ENCODE measurements at places on chromosomes 3 and 15. TPM values are rescaled to one million over a fixed set of nuclear protein-coding genes. Genes with fewer than 3 reads are reported as not detected.
A peak's percentile ranks its signal among the peaks of the same experiment; 100 is the strongest.

Gene RCN2
- 23.2 TPM for total RNA-seq

GRCh38 chr3:128787256-128788253 is 61.6 kb downstream of the RAB7A start:
- peak overlapping the region; percentile 96 for H3K27ac ChIP-seq
- no peak for DNase-seq

DNA sequence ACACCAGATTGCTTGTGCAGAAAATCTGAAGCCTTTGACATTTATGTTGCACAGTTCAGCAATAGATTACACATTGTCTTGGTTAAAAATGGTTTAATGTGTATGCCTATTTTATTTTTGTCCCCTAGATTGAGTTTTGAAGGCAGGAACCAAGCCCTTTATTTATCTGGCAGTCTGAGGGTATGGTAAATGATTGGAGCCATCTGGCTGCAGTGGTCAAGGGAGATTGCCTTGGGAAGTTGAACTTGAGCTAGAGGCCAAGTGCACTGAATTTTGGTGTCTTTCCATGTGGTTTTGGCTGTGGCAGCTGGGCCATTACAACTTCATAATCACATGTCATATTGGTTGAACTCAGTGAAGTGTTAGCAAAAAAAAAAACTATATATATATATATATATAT is 248.7 kb upstream of the C2CD4B start:
- no peaks in the 10 kb centered on the region for H3K27me3 ChIP-seq
- H3K4me1 ChIP-seq: peaks cover 20% of the 10 kb centered on the region
- H3K27ac ChIP-seq: no peak overlapping the region
- no peak overlapping the region for H3K4me3 ChIP-seq

DNA sequence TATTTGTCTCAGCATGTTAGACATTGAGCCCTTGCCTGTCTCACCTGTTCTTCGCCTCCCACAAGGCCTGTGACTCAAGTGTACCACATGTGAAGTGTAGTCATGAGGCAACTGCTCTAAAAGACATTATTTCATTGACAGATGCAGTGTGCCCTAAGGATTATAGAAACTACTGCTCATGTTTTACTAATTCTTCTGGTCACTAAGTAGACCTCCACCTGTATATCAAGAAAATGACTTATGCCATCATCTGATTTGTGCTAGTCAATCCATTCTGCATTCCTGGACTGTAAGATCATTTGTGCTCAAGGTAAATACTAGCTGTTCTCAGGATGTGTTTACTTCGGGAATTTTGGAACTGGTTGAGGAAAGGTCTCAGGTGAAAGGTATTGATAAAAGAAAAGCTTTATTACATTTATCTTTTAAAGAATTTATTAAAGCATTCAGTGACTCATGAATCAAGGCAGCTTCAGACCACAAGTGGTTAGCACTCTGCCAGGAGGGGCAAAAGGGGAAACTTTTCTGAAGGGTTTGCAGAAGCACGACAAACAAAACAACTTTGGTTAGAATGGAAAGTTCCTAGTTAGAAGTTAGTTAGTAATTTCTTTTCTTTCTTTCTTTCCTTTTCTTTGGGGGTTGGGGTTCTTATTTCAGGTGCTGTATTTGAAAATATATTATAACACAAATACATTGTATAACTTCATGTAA is 465.3 kb upstream of the CBLB start:
- H3K36me3 ChIP-seq: no peaks in the 10 kb centered on the region
- DNase-seq: no peak
- no peak overlapping the region for H3K4me3 ChIP-seq
- no peaks in the 10 kb centered on the region for H3K4me1 ChIP-seq
- no peak overlapping the region for H3K27ac ChIP-seq

Gene CLRN1
- not detected for total RNA-seq

Gene TUSC2
- 72.7 TPM for total RNA-seq

- no peak for DNase-seq
- no peaks in the 10 kb centered on the region for H3K36me3 ChIP-seq
- H3K27ac ChIP-seq: no peak overlapping the region
- no peaks in the 10 kb centered on the region for H3K4me1 ChIP-seq
- no peak overlapping the region for H3K4me3 ChIP-seq
These were observed 14.7 kb upstream of the CSTA start for GRCh38 chr3:122310361-122310760.

DNA sequence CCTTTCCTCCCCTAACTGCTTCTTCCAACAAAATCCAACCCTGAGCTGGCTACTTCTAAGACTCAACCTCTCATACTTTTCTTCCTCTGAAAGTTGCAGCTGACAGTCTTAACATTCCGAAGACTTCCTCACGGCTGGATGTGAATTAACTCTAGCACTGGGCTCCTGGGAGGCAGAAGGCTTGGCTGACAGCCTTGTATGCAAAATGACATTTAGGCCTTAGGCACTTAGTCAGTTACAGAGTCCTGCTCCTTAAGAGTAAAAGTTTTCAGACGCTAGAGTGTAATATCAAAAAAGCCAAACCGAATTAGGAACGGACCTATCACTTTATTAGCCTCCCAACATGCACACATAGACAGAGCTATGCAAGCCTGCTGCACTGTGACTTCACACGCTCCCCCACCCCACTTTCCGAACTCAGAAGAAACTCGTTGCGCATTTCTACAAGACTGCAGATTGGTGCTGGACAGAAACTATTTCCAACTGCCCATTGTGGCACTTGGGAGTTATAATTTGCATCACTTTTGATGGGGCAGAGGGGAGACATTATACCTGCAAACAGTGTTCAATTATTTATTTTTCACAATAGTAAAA is 15.5 kb upstream of the ANXA2 start:
- no peak overlapping the region for H3K4me3 ChIP-seq
- DNase-seq: no peak
- H3K27ac ChIP-seq: peak overlapping the region; percentile 16
- H3K36me3 ChIP-seq: no peaks in the 10 kb centered on the region

DNA sequence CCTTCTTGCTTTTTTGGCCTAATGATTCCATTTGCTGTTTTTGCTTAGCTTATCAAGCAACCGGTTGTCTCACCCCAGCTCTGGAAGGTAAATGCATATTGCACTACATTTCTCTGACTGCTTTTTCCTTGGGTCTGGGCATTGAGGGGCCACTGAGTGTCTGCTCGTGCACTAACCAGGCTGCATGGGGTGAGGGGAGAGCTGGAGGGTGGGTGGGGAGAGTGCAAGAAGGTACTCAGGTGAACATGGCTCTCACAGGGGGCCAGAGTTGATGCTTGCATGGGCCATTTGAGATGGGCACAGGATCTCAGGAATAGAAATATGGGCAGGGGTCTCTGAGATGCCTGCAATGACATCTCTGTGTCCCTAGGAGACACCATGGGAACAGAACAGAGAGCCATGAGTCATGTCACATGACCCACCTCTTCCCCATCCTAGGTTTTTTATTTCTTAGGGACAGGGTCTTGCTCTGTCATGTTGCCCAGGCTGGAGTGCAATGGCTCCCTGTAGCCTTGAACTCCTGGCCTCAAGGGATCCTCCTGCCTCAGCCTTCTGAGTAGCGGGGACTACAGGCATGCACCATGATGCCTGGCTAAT is 6.2 kb downstream of the ALPK3 start:
- H3K4me3 ChIP-seq: no peak overlapping the region
- H3K4me1 ChIP-seq: peaks cover 100% of the 10 kb centered on the region
- no peaks in the 10 kb centered on the region for H3K27me3 ChIP-seq
- H3K27ac ChIP-seq: peak overlapping the region; percentile 94
- H3K36me3 ChIP-seq: no peaks in the 10 kb centered on the region

Gene FBXL22
- total RNA-seq: 0.36 TPM

Gene NRROS
- 0.31 TPM for total RNA-seq

DNA sequence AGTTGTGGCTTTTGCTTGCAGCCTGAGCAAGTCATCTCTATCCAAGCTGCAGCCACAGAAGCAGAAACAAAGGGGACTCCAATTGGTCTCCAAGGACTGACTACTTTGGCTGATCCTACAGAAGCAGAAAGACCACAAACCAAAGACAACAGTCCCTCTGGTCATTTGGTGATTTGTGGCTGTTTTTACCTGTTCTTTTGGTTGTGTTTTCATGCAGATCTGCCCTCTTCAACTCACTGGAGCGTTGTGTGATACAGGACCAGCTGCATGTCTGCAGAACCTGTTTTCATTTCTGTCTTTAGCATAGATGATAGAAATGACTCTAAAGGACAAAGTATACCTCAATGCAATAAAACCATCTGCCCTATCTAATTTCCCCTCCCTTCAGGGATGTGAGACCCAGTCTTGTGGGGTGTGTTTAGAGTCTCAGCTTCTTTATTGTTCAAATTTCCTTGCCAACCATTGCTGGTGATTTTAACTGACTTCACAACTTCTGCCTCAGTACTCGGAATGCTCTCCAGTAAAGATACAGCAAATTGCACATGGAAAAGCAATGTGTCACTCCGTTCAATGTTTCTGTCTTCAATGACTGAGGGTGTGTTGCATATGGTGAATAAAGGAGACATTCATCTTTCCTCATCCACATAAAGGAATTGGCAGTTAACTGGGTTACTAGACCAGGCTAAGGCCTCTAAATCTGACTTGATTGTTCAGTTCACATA is 48.9 kb upstream of the SLC7A14 start:
- no peaks in the 10 kb centered on the region for H3K4me1 ChIP-seq
- no peak overlapping the region for H3K4me3 ChIP-seq
- no peaks in the 10 kb centered on the region for H3K36me3 ChIP-seq
- no peak for DNase-seq
- no peak overlapping the region for H3K27ac ChIP-seq

Gene GABRB3
- 0.39 TPM for total RNA-seq

DNA sequence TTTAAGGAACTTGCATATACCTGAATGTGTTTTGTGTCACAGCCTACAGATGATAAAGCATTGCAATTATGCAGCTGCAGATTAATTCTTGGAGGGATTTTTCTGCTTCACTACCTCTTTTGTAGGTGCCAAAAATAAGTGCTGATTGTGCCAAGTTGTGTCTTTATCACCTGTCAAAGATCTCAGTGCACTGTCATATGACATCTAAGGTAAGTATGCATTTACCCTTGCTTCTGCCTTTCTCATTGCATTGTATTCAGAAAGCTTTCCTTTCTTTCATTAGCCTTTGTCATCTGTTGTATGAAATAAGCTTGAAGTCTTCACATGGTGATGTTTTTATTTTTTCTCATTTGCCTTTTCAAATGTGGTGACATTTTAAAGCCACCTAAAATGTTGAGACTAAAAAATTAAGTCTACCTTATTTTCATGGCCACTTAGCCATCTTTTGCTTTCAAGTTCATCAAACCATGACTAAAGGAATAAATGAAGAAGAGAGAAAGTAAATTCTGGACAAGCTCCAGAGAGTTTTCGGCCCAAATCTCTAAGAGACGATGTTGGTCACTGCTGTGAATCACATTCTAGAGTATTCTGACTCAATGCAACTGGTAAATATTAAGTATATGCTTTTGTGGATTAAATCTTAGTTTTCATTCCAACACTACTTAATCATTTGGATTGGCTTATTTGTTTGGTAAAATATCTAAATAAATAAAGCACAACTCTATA is 381.8 kb upstream of the EPHA3 start:
- H3K27ac ChIP-seq: no peak overlapping the region
- H3K27me3 ChIP-seq: no peaks in the 10 kb centered on the region
- H3K4me3 ChIP-seq: no peak overlapping the region
- H3K4me1 ChIP-seq: no peaks in the 10 kb centered on the region

DNA sequence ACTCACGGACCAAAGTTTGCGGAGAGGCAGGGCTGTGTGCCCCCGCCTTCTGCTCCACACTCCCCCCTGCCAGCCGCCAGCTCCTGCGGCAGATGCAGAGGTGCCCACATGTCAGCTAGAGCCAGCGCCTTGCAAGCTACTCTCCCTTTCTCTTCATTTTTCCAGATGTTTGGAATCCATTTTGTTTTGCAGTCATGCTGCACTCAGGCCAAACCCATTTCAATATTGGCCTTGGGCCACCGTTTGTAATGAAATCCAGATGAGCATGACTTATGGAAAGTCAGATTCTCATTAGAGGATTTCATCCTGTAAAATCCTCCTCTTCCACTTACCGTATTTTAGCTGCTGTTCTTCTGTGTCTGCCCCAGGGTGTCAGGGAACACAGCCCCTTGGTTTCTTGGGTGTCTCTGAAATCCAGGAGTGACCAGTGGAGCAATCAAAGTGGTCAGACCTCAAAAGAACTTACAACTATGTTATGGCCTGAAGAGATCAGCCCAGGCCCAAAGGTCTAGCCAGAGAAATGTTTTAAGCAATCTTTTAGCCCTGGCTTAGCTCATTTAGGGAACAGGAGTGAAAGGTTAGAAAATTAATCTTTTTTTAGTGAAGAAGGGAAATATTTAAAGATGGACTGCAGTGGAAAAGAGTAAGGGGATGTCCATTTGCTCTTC is 65.8 kb downstream of the AAGAB start:
- peaks cover 96% of the 10 kb centered on the region for H3K4me1 ChIP-seq
- peak overlapping the region; percentile 99 for H3K27ac ChIP-seq
- peaks cover 2% of the 10 kb centered on the region for H3K36me3 ChIP-seq
- H3K4me3 ChIP-seq: no peak overlapping the region
- H3K27me3 ChIP-seq: no peaks in the 10 kb centered on the region
- DNase-seq: peak; percentile 62

GRCh38 chr3:120349855-120350125 is 636 bp upstream of the LRRC58 start:
- H3K27me3 ChIP-seq: no peaks in the 10 kb centered on the region
- H3K4me1 ChIP-seq: peaks cover 18% of the 10 kb centered on the region
- peak overlapping the region; percentile 84 for H3K4me3 ChIP-seq
- H3K27ac ChIP-seq: peak overlapping the region; percentile 93
- H3K36me3 ChIP-seq: no peaks in the 10 kb centered on the region
- no peak for DNase-seq

Gene THSD4
- total RNA-seq: 0.36 TPM

Gene APEH
- 140 TPM for total RNA-seq

DNA sequence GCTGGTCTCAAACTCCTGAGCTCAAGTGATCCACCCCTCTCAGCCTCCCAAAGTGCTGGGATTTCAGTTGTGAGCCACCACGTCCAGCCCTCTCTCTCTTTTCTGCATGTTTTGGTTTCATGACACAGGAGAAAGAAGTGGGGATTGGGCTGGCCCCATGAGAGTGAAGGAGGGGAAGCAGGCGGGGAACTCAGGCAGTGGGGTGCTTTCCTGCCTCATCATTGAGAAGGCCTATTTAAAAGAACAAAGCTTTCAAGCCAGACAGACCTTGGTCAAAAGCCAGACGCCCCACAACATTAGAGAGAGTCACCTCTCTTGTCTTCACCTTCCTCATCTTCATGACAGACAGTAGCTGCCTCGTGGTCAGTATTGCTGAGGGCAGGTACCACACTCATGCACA is 15.9 kb downstream of the PSTPIP1 start:
- H3K27me3 ChIP-seq: no peaks in the 10 kb centered on the region
- H3K4me1 ChIP-seq: no peaks in the 10 kb centered on the region
- no peaks in the 10 kb centered on the region for H3K36me3 ChIP-seq
- no peak overlapping the region for H3K4me3 ChIP-seq
- no peak for DNase-seq

Gene NR2E3
- not detected for total RNA-seq

GRCh38 chr15:82186719-82187406 is 75.7 kb downstream of the EFL1 start:
- H3K27ac ChIP-seq: no peak overlapping the region
- H3K4me3 ChIP-seq: no peak overlapping the region
- H3K4me1 ChIP-seq: peaks cover 26% of the 10 kb centered on the region
- no peaks in the 10 kb centered on the region for H3K36me3 ChIP-seq
- H3K27me3 ChIP-seq: no peaks in the 10 kb centered on the region
- DNase-seq: no peak

Data from gastrocnemius medialis (tissue), 4 donors.